Hematopoietic multipotent progenitor cell treated with erythropoietin and hydrocortisone succinate and interleukin-3 and kit ligand, for 15 days (in vitro differentiated cells): ENCODE measurements at places on chromosomes 1 and 21.
A peak's percentile ranks its signal among the peaks of the same experiment; 100 is the strongest.

GRCh38 chr21:41950941-41951351 lies 2.9 kb downstream of the C2CD2 start:
- no peak for DNase-seq

DNA sequence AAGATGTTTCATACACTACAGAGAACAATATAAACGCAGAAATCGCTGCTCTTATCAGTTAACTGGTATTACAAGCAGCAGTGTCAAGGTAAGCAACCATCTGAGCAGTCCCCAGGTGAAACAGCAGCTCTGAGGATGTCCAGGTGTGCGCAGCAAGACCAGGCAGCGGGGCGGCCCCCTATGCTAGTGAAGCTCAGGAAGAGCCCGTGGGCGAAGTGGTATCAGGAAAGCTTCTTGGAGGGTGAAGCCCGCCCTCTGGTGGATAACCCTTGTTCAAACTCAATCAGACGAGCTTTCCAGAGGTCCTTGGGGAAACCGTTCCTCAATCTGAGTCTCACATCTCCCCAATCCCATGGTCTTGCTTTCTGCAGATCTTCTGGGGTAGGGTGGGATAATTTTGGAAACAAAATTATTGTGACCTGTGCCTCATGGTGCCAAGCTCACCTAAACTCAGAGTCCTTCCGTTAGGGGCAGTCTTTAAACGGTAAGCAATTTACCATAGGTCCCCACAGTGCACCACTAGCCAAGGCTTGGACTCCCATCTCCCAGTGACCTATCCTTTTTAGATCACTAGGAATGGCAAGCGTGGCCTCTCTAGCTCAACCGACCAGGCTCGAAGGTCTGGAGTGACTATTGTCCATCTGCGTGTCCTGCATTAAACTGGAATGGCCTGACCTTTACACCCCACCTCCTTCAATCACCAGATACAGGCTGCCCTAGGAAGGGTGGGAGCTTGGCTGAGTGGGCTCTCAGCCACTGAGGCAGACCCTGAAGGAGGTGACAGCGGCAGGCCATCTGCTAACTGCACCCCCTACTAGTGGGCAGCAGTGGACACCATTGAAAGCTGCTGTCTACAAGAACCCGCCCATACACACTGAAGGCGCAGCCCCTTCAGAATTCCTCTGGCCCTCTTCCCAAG lies 13.6 kb upstream of the FAM110D start:
- DNase-seq: peak; percentile 89

DNA sequence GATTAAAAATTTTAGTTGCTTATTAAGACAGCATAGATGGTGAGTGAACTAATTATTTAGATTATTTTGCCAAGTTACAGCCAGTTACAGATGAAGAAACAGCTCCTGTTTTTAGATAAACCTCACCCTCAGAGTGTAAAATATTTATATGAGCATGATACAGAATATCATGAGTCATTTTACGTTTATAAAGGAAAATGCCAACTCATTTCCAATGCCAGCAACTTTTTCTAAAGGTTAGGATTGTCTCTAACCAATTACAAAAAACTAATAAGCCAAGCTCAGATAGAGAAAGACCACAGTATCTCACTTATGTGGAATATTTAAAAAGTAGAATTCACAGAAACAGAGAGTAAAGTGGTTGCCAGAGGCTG lies 590.1 kb downstream of the LTN1 start:
- DNase-seq: no peak

DNA sequence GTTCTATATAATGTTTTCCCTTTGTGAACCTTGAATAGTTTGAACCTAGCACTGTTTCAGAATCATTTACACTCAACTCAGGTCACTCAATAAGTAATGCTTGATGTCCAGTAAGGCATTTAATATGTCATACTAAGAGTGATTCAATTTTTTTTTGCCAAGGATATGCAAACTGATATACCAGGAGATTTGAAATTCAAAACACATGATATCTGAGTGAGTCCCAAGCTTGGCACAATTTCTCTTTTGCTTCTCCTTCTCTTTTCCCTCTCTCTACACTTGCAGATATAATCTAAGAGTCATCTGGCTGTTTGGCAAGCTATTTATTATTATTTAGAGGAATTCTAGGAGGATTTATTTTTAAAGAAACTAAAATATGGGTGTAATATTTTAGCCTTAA lies 61.6 kb upstream of the SPAG17 start:
- no peak for DNase-seq

GRCh38 chr1:97123717-97124431 lies 402.3 kb downstream of the PTBP2 start:
- DNase-seq: no peak

- no peak for DNase-seq
These were observed 122.8 kb downstream of the NOS1AP start for GRCh38 chr1:162192306-162192678.

DNA sequence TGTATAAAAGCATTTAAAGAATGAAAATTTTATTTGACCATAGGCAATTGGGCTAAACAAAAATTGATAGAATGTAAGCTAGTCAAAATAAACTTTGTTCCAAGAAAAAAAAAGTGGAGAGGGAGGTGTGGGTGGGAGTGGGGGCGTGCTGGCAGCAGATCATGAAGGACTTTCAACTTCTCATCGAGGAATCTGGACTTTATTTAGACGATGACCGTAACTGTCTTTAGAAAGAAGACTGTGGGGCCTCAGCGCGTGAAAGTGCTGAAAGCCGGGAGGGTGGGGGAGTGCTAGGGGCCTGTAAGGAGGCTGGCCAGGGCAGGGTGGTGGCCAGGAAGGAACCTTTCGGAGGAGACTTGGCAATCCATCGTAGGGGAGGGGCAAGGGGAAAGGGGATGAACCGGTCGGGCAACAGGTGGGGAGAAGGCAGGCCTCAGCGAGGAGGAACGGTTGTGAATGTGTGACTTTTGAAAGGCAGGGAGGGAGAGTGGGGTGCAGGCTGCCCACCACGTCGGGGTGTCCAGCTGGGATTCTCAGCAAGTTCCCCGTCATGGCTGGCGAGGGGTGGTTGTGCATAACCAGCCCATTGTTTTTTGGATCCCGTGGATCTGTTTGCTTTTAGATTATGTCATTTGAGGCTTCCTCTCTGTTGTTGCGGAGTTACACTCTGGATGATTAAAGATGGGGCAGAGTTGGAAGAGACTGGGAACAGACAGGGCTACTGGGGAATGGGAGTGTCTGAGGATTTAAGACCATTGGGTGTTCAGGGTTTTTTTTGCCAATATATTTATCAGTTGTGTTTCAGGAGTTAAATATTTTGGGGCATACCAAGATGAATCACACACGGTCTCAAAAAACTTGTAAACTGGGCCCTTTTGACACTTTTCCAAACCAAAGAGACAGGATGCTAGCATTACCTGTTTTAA lies 35.5 kb downstream of the HUNK start:
- no peak for DNase-seq

DNA sequence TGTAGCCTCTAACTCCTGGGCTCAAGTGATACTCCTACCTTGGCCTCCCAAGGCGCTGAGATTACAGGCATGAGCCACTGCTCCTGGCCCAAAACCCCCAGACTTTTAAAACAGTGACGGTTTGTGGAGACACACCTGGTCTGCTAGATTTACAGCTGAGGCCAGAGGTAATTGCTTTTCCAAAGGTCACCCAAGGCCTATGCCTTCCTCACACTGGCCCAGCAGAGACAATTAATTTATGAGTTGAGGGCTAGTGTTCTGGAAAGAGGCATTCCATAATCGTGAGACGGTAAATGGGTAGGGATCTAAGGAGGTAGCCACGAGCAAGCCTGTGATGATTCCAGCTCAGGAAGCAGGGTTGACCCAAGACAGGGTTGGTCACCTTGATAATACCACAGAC lies 12.4 kb upstream of the PARP1 start:
- DNase-seq: no peak

DNA sequence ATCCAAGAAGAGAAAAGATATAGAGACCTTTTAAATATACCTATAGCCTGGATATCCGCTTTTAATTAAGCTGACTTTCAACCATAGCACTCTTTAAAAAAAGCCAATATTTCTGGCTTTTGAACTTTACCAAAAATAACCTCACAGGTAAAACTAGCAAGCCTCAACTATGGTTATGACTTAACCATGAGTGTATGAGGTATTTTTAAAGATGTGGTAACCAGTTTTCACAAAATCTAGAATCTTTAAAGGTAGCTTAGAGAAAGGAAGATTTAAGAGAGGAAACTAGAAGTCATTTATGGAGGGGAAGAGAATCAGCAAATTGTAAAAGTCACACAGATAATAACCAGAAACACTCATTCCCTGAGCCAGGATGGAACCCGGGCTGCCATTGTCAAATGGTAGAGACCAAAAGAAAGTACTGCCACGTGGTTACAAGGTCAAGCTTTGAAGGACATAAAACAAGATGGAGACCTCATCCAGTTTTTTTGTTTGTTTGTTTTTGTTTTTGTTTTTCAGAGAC lies 288.4 kb upstream of the RGS18 start:
- no peak for DNase-seq

DNA sequence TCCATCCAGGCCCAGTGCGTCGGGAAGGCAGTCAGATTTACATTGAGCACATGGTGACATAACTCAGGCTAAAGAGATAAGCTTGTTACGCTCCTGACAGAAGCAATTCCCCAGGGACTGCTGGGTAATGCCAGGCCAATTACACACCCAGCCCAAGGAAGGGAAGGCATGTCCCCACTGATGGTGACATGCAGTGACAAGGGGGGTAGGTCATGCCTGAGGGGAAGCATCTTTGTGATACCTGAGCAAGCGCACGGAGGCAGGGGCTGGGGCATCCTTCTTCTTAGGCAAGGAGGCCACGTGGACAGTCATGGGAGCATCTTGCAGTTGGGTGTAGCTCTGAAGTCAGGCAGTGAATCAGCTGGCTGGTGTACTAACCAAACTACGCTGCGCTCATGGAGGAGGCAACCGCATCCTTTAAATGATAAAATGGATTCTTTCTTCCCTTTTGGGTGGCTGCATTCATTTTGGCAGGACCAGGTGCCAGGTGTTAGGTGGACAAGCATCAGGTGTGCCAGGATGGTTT lies 39.6 kb upstream of the GRIK3 start:
- DNase-seq: no peak

DNA sequence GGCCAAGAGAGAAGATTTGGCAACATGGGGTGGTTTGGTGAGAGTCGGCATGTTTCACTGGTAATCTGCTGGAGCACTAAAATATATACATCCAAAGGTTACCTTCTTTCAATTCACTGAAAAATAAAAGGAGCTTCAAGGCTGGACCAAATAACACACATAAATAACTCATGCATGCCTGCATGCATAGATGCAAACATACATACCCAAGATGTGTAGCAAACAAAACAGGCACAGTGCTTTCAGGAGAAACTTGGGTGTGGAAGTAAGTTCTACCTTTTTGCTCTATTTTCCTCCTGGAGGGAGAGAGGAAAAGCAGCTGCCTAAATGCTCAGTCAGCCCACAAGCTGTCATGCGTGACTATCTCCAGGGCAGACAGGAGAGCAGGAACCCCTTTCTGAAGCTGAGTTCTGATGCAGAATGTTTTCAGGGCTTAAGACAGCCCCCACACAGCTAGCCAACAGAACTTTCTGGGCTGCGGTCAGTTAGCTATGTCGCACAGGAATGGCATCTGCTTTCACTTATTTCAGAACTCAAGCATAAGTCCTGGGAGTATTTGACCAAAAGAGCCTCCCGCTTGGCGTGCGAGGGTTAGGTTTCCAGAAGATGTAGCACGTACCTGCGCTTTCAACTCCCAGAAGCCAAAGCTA lies 166.2 kb downstream of the TOMM20 start:
- no peak for DNase-seq

GRCh38 chr1:16076031-16076864 lies 2.8 kb upstream of the FAM131C start:
- DNase-seq: no peak

GRCh38 chr1:77540501-77541161 lies 141.8 kb downstream of the ZZZ3 start:
- DNase-seq: no peak

DNA sequence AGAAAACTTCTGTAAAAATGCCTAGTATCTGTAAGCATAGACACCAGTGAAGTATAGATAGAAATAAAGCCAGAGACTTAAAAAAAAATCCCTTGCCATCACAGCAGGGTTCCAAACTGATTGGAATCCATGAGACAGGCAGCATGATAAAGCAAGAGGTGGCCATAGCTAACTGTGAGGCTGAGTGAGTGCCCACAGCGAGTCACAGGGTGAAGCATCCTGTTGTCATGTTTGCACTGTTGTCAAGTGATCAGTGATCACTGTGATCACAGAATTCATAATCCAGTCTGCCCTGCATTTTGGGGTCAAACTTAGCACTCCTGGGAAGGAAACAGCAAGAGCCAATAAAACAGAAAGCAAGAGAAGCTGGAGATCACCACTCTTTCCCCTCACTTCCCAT lies 33.3 kb downstream of the LRRC8B start:
- no peak for DNase-seq

GRCh38 chr1:2525572-2525919 lies 850 bp downstream of the PANK4 start:
- no peak for DNase-seq

DNA sequence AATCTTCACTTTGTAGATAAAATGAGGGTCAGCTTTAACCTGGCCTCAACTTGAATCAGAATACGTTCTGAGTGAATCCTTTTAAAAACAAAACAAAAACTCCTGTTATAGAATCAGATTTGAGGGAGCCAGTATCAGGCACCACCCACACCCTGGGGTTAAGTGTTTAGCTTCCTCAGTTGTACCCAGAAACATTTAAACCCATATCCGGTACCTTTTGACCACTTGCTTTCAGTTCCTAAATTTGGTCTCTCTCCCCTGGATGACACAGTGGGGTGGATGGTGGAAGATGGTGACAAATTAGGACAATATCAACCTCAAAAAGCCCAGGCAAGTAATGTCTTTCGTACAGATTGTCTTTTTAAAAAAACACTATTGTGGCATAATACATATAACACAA lies 10.4 kb downstream of the KLHDC7A start:
- DNase-seq: no peak

DNA sequence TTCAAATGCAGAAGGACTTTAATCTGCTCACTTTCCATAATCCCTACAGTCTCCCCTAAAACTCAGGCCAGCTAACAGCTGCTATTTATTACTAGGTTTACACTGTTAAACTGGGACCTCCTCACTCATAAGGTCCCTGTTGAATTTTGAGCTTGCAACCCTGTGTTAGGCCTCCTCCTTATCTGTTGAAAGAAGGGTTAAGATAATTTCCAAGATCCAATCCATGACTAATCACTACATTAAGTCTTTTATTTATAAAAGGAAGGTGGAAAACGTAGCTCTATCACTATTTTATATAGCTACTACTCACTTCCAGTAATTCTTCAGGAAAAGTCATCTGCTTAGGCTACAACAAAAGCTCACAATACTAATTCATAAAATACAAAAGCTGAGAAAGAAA lies 79.5 kb downstream of the EVI5 start:
- DNase-seq: no peak

- no peak for DNase-seq
These were observed 55.2 kb upstream of the MRPS6 start for GRCh38 chr21:34018185-34018584.
